ENCODE measurements at places on chromosomes 7 and 10.

DNA sequence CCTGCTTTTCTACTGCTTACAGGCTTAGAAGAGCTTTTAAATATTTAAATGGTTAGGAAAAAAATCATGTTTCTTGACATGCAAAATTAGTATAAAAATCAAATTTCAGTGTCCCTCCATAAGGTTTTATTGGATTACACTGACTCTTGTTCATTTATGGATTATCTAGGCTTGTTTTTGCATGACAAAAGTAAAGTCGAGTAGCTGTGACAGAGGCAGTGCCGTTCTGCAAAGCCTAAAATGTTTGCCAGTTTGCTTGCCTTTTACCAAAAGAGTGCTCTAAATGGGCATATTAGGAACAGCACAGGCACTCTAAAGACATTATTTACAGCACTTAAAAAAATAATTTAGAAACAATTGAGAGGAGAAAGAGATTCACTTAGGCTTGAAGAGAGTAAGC, 139.6 kb downstream of the TSPAN12 start:
- no peak for DNase-seq

DNA sequence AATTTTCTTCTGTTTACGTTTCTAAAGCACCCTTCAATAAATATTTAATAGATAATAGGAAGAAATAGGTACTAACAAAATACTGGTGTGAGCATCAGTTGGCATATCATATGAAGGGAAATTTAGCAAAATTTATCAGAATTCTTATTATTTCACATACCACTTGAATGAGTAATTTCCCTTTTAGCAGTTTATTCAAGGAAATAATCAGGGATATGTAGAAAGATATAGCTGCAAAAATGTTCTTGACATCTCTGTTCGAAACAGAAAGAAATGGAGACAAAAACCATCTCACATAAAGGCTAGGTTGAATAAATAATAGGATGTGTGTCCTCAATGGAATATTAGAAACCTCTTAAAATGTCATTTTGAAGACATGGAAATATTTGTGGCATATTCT, 35.8 kb upstream of the PIP4K2A start:
- DNase-seq: no peak

DNA sequence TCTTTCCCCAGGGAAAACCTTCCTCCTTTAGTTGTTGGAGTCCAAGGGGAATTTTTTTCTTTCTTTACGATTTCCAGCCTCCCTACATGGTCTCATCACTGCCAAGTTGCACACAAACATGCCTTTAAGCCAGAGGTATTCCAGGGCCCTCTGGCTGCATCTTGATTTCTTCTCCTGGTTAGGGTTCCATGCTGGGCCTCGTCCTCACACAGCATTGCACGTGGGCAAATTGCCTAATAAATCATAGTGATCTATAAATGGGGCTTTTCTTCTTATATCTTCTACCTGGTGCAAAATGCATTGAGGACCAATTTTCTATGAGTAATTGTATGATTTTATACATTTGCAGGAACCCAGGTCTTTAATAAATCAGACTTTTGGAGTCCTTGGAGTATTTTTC, 284.2 kb downstream of the C7orf25 start:
- no peak for DNase-seq

DNA sequence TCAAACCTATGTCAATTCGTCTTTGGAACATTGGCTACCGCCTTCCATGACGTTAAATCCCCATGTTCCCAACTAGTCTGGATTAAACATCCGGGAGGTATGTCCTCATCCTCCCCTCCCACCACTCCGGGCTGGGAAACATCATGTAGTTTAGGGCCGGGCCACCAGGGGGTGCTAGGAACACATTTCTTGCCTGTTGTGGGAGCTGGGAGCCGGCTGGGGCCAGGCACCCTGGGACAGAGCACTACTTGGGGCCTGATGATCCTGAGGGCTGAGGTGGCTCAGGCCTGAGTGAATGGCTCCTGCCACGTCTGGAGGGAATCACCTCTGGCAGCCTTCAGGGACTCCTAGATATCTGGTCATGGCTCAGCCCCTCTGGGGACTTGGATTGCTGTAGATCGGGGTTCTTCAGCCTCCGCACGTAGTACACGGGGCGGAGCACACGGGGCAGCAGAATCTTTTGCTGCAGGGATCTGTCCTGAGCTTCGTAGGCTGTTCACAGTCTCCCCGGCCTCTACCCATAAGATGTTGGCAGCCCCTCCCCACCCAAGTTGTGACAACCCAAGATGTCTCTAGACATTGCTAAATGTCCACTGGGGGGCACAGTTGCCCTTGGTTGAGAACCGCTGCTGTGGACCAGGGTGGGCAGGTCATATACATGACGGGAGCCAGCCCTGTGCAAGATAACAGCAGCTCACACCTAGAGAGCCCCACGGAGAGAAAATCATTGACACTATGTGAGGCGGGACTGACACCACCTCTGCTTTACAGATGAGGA, 141.2 kb upstream of the ZNF716 start:
- DNase-seq: no peak

- DNase-seq: no peak
Observed at GRCh38 chr10:84214046-84214572, 11.2 kb downstream of the LRIT2 start.

GRCh38 chr7:99094401-99094800, 49.5 kb downstream of the SMURF1 start:
- no peak for DNase-seq

DNA sequence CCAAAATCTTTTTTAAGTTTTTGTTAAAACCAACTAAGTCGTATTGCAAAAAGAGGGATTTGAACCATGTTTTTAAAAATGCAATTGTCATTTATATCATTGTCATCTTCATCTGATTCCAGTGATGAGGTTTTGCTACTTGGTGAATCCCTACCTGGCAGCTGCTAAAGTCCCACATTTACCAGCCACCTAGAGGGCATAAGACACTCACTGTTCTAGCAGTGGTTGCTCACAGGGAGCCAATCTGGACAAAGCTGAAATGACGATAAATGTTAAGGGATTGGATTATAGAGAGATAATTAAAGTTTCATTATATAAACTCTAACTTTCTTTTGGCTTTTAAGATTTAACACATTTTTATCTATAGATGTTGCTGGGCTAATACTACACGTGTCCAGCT, 18.7 kb downstream of the KIFBP start:
- no peak for DNase-seq

GRCh38 chr10:110134917-110135316, 72.5 kb upstream of the MXI1 start:
- no peak for DNase-seq

GRCh38 chr7:70726294-70726693, 405.6 kb upstream of the GALNT17 start:
- no peak for DNase-seq

GRCh38 chr10:13335881-13336280, 12.2 kb downstream of the SEPHS1 start:
- DNase-seq: no peak

DNA sequence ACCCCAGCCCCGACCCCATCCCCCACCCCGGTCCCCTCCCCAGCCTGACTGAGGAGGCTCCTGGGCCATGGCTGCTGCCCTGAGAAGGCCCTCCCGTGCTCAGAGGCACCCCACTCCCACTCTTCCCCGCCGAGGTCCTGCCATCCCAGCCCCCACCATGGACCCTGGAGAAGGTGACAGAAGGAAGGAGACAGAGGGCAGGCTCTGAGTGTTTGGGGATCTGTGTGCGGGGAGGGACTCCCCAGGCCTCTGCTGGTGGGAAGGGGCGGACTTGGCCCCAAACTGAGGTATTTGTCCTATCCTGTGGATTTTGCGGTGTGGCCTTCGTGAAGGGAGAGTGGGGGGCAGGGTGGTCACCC, 53.4 kb downstream of the PWWP2B start:
- DNase-seq: no peak

GRCh38 chr10:77592510-77592909, 45.1 kb downstream of the KCNMA1 start:
- no peak for DNase-seq

DNA sequence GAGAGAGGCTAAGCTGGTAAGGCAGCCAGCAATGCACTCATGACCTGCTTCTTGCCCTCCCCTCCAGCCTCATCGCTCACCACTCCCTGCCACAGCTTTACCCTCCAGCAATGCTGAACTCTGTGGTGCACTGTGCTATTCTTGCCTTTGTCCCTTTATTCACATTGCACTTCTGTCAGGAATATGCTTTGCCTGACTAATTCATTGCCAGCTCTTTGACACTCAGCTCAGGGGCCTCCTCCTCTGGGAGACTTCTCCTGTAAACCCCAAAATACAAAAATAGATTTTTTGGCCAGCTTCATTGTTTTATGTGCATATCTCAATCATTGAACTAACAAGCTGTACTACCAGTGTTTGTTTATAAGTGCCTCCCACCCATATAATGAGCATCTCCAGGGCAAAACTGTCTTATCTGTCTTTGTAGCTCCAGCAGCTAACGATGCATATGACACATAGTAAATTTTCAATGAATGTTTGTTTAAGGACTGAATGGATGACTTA, 8.2 kb downstream of the CNNM1 start:
- no peak for DNase-seq

DNA sequence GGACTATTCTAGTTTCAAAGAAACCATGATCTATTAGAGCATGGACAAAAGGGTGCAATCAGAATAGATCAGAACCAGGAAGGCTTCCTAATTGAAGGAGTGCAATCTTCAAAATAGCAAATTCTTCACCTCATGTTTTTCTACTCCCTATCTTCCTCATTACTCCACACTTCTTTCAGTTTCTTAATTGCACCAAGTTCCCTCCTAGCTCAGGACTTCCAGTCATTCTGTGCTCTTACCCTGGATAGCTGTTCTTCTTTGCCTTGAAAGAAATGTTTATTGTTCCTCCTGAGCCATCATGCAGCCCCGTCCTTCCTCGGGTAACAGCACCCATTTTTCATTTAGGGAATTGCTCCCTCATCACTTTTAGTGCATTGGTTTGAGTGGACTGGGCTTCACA, 23.1 kb downstream of the TRPV5 start:
- DNase-seq: no peak

DNA sequence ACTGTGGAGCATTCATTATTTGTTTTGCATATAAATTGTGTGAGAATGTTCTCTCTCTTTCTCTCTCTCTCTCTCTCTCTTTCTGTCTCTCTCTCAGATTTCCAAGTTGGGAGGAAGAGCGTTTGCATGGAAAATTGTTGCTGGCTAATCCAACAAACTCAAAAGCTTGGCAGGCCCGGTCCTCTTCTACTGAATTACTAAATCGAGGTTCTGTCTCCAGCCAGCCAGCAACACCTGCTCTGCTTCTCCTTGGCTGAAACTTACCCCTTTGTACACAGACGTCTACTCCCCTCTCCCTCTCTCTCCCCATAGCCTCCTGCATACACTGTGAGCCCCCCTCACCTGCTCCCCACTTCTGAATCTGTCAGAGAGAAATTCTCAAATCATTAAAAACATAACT, 996.4 kb upstream of the AUTS2 start:
- DNase-seq: no peak

GRCh38 chr10:125017547-125018298, 75.8 kb downstream of the ZRANB1 start:
- DNase-seq: no peak

DNA sequence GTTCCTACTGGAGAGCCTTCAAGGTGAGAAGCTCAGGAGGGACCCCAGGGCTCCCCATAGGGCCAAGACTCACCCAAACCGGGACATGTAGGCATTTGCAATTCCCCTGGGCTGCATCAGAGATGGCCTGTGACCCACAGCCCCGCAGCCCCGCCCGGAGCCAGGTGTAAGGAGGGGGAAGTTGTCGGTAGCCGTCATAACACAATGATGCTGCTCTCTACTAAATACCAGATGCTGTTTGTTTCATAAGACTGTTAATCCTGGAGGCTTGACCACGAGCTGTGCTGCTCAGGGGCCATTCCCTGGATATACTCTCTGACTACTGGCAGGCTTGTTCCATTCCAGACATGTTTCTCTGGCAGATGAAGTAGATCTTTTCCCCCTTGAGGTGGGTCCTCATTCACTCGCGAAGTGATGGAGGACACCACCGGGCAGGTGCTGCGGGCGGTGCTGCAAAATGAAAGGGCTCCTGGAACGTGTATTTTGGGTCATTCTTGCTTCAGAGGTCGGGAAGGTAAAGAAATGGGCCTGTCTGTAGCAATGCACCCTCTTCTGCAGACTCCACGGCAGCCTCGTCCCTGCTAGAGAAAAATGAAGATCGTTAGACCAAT, 61.1 kb downstream of the MKI67 start:
- no peak for DNase-seq

- DNase-seq: no peak
Observed at GRCh38 chr10:70544431-70545340, 57.9 kb downstream of the PRF1 start.

GRCh38 chr10:90023950-90024349, 322.6 kb downstream of the KIF20B start:
- no peak for DNase-seq

DNA sequence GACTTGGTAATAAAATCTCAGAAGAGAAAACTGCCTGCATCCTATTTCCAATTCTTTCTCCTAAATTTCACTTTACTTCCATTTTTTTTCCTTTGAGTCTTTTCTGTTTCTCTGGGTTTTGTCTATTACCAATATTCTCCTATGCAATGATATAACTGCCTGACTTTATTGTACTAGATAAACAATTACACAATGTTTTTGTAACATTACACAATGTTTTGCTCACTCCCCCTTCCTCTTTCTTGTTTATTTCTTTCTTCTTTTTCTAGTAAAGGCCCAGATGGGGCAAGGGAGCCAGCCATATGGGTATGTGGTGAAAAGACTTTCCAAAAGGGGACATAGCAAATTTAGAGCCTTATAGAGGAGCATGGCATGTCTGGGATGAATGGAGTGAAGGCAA, 278.7 kb upstream of the PHYHIPL start:
- no peak for DNase-seq

GRCh38 chr7:40937879-40938278, 765.0 kb downstream of the INHBA start:
- DNase-seq: no peak

DNA sequence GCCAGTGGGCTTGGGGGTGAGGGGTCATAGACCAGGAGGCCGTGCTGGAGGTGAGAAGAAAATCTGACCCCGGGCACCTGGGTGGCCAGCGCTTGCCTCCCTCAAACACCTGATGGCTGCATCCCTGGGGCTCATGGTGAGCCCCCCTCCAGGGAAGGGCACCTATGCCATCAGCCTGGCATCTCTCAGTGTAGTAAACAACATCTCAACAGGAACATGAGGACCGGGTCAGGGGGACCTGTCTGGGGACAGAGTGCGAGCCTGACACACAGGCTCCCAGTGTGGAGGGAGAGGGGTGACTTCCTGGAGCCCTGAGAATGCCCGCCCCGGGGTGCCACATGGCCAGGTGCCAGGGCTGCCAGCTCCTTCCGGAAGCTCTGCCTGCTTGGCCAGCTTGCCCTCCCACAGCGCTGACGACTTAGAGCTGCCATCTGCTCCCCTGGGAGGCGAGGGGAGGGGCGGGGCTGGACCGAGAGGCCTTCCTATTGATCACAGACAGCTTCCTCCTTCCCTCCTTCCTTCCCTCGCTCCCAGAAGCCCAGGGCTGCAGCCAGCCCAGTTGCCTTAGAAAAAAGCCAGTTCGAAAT, 12.3 kb downstream of the STX1A start:
- no peak for DNase-seq

DNA sequence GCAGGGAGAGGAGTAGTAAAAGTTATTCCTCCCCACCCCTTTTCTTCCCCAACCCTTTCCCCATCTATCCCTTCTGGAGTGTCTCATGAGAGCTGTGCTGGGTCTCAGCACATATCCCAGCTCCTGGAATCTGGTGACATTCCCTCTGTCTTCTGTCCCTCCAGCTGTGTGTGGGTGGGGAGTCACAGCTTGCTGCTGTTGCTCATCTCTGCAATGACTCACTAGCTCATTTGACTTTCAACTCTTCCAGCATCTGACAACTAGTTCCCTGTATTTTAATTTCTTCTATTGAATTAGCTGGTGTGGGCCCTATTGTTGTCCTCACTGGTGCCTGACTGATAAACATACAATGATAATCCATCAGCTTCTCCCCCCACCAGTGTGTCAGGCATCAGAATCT, 198.9 kb upstream of the AUTS2 start:
- no peak for DNase-seq

GRCh38 chr10:101065481-101066145, 3.8 kb downstream of the KAZALD1 start:
- DNase-seq: no peak

Measured in esophagus squamous epithelium (tissue), 5 donors.